ENCODE measurements at places on chromosomes 5 and 9.

DNA sequence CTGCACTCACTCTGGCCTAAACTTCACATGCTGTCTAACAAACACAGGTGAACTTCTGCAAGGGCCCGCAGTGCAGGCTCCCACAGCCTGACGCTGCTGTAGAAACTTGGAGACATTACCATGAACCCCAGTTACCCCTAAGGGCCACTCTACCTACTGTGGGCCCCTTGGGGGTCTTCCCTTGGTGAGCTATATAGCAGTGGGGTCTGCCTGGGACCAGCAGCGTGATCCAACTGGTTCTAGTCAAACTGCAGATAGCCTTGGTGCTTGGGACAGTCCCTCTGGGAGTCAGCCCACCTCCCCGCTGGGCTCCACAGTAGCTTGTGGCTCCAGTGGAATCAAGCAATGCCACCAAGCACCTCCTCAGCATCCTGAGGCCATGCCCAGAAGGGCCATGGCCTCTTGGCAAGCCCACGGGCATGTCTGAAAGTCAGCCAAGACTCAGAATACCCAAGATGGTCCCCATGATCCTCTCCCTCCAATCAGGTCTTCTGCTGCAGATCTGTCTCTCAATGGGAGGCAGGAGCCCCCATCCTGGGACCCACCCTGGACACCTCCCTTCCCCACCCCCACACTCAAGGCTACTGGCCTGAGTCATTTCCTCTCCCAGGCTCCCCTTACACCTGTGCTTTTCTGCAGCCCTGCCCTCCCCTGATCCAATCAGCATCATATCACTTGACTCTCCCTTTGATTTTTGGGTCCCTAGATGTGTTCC lies 230.0 kb upstream of the IRX1 start:
- no peak for DNase-seq

- no peak for DNase-seq
Observed at GRCh38 chr5:150987746-150988145, 32.6 kb upstream of the GPX3 start.

DNA sequence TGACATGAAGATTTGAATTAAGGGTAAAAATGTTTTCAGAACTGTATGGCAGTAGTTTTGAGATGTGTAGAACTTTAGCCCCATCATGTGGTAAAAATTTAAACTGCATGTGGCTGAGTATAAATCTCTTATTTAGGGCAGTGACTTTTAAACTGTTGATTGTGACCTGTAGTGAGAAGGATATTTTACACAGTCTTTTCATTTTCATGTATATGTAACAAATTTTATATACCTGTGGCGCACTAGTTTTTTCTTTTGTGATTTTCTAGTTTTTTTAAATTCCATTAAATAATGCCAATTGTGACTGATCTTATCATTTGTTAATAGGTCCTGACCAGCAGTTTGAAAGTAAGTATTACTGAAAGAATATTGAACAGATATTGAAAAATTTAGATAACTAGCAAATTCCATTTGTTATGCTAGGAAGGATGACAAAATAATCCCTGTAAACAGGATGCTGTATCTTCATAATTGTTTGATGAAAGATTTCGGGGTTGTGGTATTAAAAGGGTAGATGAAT lies 47.2 kb downstream of the GPBP1 start:
- DNase-seq, result no peak

GRCh38 chr5:172171118-172171517 lies 16.9 kb downstream of the STK10 start:
- DNase-seq, result no peak

DNA sequence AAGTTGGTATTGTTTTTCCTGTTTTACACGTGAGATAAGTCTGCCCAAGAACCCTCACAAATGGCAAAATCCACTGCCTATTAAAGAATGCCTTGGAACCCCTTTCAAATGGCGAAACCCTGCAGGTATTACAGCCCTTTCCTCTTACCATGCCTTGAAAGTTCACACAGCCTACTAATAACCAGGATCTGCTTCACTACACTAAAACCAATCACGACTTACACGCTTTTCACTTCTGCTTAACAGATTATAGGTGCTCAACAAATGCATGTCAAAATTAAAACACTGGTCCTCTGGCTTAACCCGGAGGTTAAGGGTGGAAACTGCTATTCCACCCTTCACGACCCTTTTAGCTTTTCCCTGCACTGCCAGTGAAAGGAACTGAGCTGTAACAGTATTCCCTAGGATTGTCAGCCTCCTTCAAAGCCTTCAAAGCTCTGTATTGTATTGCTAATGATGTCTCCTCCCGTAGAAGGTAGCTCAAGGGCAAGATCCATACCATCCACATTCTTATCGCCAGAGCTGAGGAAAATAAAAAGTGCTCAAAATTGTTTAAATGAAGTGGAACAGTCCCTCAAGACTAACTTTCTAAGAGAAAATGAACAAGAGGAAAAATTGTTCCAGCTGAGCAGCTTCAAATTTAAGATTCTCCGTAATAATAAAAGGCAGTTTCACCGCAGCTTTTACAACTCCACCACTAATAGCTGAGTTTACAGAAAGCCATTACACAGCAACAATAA lies 997 bp downstream of the AUH start:
- no peak for DNase-seq

GRCh38 chr5:157761690-157762621 lies 18.4 kb downstream of the LSM11 start:
- DNase-seq, result no peak

Measured in esophagus squamous epithelium (tissue), 5 donors.